ENCODE measurements at places on chromosomes 16 and 17. TPM values are rescaled to one million over a fixed set of nuclear protein-coding genes. Genes with fewer than 3 reads are reported as not detected.

Gene QPRT
- 1.4 TPM for total RNA-seq

Gene ARHGAP23
- 32.4 TPM for total RNA-seq

Gene TLCD3B
- total RNA-seq, result 0.32 TPM

Gene SLC16A6
- total RNA-seq, result 0.91 TPM

Gene USP43
- not detected for total RNA-seq

Gene KRTAP4-3
- not detected for total RNA-seq

Gene KRTAP4-12
- not detected for total RNA-seq

Gene NOG
- total RNA-seq, result 1.6 TPM

Gene PYCARD
- total RNA-seq, result 95.5 TPM

Gene PRPSAP1
- total RNA-seq, result 38.8 TPM

Gene CDH8
- total RNA-seq, result not detected

Gene CDK12
- 21.1 TPM for total RNA-seq

Gene AATK
- 5.2 TPM for total RNA-seq

Gene CEP20
- total RNA-seq, result 39.4 TPM

Gene SGCA
- not detected for total RNA-seq

Gene CDRT15
- total RNA-seq, result not detected

Gene ZNF469
- total RNA-seq, result 1.6 TPM

Gene HS3ST4
- not detected for total RNA-seq

Gene NOTUM
- not detected for total RNA-seq

Gene SEZ6L2
- total RNA-seq, result 3.9 TPM

Gene RAB26
- total RNA-seq, result 1.6 TPM

Data from epithelial cell of umbilical artery (primary cell).